Mesothelial cell of epicardium (in vitro differentiated cells): ENCODE measurements at places on chromosomes 12 and 14.
A peak's percentile ranks its signal among the peaks of the same experiment; 100 is the strongest.

DNA sequence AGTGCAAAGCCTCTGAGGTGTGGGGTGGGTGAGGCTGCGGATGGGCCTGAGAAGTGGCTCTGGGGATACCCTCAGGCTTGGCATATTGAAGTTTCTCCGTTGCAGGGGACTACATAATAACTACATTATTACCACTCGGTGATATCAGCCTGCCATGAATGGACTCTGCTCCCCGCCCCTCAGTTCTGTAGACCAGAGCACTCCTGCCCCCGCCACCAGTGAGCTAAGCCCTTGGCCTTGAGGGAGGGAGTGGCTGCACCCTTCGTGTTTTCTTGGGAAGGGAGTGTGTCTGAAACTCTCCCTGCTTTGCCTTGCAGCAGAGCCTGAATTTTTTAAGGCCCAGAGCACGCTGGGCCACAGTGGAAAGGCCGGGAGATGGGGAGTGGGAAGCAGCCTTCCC, 1.7 kb downstream of the ORAI1 start:
- DNase-seq, result no peak

DNA sequence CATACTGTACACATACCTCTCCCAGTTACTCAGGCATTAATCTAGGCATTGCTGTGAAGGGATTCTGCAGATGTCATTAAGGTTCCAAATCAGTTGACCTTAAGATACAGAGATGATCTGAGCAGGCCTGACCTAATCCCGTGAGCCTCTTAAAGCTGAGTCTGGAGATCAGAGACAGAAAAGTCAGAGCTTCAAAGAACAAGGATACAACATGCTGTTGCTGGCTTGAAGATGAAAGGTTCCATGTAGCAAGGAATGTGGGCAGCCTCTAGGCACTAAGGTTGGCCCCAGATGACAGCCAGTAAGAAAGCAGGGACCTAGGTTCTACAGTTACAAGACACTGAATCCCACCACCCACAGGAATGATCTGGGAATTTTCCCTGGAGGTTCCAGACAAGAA, 81.1 kb downstream of the MAP1LC3B2 start:
- no peak for DNase-seq

- DNase-seq, result no peak
Measured at GRCh38 chr12:63949902-63950301, 105.4 kb downstream of the SRGAP1 start.

DNA sequence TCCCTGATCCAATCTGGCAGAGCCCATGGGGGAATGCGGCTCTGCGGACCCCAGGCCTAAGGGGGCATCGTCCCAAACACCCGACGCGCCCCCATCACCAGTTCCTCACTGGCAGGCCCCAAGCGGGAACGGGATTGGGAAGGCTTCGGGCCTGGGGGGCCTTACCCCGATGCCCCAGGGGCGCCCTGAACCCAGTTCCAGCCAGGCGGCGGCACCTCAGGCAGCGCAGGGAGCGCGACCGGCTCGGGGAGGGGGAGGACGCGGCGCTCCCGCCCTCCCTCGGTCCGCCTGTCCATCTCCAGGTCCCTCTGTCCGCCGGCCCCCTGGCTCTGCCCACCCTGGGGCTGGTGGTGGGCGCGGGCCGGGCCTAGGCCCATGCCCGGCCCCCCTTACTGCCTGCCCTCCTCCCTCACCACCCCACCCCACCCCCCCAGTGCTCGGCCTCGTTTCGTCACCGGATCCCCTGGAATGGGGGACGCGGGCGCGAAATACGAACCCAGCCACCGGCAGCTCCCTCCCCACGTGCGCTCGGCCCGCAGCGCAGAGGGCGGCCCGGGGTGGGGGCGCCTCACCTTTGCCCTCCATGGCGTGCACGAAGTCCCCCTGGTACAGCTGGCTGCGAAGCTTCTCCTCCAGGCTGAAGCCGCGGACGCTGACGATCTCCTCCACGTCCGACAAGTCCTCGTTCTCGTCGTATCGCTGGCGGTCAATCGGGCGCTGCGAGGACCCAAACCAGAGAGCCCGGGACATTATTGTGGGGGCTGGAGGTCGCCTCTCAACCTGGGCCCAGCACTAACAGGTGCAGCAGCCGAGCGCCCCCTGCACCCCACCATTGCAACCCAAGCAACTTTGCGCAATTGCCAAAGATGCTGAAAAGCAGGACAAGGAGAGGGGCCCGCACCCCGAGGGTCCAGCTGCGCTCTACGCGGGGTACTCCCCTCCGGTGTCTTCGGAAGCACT, 2.3 kb downstream of the KDM2B start:
- peak; percentile 53 for DNase-seq

- no peak for DNase-seq
Measured at GRCh38 chr14:61602003-61602732, 93.1 kb upstream of the HIF1A start.

GRCh38 chr14:105602799-105603793, 76.7 kb downstream of the TMEM121 start:
- DNase-seq, result no peak
